Inflammatory macrophage treated with lipopolysaccharide for 4 hours (primary cell): ENCODE measurements at places on chromosomes 7 and 10.

- DNase-seq: no peak
These were observed 297.5 kb downstream of the GFRA1 start for GRCh38 chr10:115975506-115975905.

DNA sequence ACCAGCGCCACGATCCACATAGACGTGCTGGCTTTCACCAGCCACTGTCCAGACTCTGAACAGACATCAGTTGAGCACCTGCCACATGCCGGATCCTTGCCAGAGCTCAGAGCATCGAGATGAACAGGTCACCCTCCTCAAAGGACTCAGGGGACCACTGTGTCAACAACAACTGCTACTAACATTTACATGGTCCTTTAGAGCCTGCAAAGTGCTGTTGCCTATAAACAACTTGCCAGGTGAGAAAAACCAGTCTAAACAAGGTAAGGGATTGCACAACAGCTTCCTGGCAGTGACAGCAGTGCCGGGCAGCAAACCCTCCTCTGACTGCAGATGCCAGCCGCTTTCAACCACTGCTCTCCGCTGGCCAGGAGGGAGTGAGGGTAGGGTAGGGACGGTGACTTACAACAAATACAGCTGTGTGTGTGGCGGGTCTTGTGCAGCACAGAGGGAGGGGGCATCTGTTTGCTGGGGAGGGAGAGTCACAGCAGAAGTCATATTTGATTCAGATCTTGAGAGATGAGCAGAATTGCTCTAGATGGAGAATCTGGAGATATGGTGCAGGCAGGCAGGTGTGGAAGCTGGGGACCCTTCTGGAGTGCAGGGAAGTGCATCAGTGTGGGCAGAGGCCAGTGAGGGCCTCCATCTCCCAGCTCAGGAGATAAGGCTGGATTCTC is 32.8 kb upstream of the RHEB start:
- DNase-seq: no peak

GRCh38 chr7:15751191-15751701 is 64.8 kb upstream of the MEOX2 start:
- no peak for DNase-seq

- peak; percentile 38 for DNase-seq
These were observed 137.9 kb upstream of the MKI67 start for GRCh38 chr10:128263891-128264688.

GRCh38 chr10:122141821-122142640 is 129.1 kb upstream of the BTBD16 start:
- no peak for DNase-seq

GRCh38 chr10:79182781-79183467 is 114.2 kb downstream of the ZMIZ1 start:
- DNase-seq: no peak

DNA sequence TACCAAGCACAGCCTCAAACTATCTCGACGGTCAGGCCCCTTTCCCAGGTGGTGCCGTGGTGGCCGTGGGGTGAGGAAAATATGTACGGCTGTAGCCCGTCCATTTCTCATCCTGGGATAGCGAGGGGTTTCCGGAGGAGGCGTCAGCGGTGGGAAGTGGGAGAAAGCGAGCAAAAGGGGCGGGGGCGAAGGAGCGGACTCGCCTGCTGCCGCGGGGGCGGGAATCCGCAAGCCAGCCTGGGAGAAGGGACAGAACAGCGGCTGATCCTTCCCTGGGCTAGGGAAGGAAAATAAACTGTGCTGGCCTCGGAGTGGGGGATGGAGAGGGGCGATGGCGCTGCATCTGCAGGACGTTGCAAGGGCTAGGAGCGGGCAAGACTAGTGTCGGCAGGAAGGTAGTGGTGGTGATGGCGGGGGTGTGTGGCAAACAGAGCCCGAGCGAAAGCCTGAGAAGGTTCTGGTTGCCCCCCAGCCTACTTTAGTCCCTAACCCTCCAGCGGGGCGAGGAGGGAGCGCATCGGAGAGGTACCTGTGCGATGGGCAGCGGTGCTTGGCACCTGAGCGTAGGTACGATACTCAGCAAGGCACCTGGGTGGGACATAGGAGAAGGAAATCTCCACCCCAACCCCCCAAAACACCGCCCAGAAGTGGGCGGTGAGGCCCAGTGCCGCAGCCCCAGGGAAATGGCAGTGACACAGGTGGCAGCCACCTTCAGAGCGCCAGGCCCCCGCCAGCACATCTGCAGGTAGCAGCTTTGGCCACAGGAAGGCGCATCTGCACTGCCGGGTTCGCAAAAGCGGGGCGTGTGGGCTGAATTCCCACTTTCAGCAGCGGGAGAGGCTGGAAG is 49.9 kb upstream of the STEAP1B start:
- no peak for DNase-seq

DNA sequence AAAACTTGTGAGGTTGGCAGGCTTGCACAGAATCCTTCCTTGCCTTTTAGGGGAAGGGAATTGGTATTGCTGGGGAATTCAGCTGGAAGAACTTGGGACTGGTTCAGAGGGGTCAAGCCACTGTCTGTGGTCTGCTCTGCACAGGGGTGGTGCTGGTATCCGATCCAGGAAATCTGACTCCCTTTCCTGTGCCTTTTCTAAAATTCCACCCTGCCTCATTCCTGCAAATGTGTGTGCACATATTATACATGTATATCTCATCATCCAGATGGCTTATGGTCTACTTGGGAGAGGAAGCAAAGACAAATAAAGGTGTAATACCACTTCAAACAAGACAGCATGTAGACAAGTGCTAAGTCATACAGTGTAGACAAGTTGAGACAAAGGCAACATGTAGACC is 14.3 kb downstream of the UBTD1 start:
- DNase-seq: no peak

DNA sequence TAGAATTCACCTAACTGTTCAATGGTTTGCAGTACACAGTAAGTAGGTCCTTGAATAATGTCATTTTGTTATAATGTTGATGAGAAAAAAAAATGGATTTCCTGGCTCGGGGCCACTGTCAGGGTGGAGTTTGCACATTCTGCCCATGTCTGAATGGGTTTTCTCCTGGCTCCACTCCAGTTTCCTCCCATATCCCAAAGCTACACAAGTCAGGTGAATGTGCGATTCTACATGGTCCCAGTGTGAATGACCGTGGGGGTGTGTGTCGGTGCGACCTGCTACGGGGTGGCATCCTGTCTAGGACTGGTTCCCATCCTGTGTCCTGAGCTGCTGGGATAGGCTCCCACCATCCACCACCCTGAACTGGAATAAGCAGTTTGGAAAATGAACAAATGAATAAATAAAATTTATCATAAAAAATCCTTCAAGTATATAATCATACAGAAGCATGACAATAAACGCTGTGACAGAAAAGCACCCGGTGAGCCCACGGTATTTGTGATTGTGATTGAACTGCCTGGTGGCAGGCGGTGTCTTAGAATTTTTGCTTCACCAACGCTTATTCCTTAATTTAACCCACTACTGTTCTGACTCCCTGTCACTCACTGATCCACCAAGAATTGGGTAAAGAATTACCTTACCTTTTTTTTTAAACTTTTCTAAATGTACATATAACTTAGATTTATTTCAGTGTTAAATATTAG is 114.1 kb downstream of the ICA1 start:
- DNase-seq: no peak

- no peak for DNase-seq
These were observed 45.5 kb upstream of the DMBT1 start for GRCh38 chr10:122515022-122515424.

DNA sequence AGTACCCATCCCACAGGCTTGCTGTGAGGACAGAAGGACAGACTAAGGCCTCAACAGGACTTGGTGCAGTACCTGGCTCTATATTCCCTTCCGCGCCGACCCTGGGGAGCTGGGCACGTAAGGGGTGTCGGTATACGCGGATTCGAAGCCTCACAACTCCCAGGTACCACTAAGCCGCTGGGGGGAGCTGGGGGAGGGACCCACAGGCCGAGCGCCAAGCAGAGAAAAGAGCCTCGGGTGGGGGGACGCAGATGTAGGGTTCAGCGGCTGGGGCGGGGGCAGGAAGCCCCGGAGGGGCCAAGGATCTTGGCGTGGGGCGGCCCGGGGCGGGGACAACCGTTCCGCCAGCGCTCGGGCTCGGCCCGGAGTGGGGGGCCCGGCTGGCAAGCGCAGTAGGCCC is 126.4 kb upstream of the ZNF746 start:
- DNase-seq: peak; percentile 7

- no peak for DNase-seq
These were observed 280.8 kb upstream of the LRGUK start for GRCh38 chr7:133846203-133846945.

- DNase-seq: no peak
These were observed 79.8 kb upstream of the NEBL start for GRCh38 chr10:20976891-20977290.

DNA sequence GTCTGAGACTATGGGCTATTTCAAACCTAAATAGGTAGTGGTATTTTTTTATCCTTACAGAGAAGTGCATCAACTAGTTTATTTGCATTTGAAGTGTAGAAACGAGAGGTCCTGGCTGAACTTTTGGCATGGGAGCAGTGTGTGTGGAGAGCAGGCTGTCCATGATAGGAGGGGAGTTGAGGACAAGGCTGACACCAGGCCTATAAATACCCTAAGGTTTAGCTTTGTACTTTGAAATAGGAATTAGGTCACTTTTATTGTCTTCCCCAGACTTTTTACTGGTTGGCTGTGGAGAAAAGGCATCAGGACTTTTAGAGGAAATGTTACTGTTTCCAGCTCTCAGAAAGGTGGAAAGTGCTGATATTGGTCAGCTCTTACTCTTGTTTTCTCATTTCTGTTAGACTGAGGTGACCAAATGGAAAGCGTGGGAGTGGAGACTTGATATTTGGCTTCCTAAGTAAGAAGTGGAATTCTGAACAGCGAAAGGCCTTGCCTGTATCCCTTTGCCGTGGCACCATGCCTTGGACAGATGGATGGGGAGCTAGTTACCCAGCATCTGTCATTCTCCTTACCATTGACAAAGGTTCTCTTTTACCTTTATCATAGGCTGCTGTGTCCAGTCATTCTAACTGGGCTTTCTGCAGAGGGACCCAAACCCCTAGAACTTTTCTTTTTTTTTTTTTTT is 46.0 kb downstream of the GBF1 start:
- no peak for DNase-seq

DNA sequence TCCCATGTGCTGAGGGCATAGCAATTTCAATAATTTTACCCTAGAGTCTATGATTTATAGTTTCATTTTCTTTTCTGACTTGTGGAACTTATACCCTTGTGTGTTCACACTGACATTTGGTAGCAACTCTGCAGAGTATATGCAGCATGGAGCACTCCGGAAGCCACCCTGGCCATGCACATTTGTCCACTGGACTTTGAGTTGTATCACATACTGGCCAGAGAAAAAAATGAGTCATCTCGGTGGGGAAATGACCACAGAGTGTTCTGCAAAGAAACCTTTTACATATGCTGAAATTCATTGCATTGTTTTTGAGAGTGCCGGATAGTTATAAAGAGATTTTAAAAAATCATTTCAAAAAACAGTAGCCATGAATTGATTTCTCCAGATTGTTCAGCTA is 164.8 kb upstream of the COBL start:
- DNase-seq: no peak

DNA sequence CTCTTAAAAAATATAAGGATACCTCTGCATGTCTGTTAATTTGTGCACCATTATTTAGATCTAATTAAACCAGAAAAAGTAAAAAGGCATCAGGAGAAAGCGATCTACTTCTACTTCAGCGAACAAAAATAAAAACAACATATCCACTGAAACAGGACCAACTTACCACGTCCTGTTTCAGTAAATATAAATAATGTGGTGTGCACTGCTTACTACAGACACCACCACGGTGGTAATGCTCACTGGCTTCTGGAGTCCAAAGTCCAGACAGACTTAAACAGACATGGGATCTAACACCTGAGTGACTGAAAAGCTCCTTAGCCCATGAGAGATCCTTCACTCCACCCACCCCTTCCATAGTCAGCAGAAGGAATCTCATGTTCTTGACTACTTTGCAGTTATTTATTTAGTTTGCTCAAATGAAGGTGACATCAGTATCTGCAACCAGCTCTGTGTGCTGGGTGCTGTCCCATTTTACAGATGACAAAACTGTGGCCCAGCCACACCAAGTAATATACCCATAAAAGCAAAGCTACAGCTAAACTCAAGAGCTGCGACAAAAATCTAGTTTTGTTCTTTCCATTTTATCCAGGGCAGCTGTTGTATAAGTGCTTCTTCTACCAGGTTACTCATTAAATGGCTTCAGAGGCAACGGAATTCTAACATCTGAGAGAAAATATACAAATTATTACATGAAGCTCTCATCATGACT is 62.1 kb upstream of the NCAPG2 start:
- DNase-seq: no peak

DNA sequence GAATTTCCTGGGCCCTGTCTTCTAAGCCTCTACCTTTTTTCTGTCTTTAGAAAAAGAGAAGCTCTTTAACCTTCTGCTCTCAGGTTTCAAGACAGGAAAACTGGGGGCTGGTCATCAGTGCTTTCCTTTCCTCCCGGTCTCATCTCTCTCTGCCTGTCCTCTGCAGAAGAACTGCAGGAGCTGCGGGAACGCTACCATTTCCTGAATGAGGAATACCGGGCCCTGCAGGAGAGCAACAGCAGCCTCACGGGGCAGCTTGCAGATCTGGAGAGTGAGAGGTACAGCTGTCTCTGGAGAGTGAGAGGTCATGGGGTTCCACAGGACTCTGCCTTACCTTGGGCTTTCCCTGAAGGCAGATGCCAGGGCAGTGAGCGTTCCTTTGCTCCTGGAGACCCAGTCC is 12.7 kb downstream of the CCDC136 start:
- DNase-seq: no peak

DNA sequence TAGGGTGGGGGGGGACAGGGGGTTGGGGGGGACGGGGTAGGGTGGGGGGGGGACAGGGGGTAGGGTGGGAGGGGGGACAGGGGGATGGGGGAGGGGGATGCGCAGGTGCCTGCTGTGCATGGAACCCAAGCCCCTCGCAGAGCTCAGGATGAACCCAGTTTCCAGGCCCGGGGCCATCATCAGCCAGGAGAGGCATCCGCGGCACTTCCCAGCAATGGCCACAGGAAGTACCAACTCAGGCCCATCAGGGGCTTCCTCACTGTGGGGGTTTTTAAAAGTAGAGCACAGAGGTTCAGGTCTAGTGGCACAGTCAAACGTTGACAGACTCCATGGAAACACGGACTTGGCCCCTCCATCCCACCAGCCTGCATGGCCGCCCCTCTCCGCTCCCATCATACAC is 172.7 kb downstream of the DIP2C start:
- no peak for DNase-seq

DNA sequence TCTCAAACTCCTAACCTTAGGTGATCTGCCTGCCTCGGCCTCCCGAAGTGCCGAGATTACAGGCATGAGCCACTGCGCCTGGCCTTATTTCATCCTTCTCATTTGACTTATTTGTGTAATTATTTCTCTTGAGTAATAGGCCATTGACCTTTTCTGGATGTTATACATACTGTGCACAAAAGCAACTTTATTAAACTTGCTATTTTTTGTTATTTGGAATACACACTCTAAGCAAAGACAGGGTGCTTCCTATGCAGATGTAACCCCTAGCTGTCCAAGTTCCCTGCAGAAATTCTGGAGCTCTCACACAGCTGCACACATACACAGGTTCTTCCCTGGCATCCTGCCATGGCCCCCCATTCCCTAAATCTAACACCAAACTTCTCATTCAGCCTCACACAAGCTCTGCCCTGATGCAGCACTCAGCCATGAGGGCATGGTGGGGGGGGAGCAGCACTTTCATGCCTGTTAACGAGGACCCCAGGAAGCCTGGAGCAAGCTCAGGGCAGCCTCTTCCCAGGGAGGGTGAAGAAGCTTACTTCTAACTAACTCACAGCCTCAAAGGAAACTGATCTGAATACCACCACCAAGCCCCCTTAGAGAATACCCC is 33.2 kb downstream of the SH3PXD2A start:
- DNase-seq: no peak

- DNase-seq: no peak
These were observed 123.3 kb upstream of the LAMB4 start for GRCh38 chr7:108253275-108254044.
